Stimulated activated CD4-positive, alpha-beta T cell treated with anti-CD3 and anti-CD28 coated beads, Interleukin-2, amount 100 ng/mL, for 24 hours (primary cell): ENCODE measurements at places on chromosomes 6 and 20.

GRCh38 chr6:72371473-72371872 is 250.4 kb upstream of the KCNQ5 start:
- no peak for DNase-seq

GRCh38 chr6:159606786-159607185 is 86.3 kb downstream of the SOD2 start:
- no peak for DNase-seq

GRCh38 chr6:42315991-42316970 is 98.6 kb upstream of the MRPS10 start:
- DNase-seq = peak; percentile 29

DNA sequence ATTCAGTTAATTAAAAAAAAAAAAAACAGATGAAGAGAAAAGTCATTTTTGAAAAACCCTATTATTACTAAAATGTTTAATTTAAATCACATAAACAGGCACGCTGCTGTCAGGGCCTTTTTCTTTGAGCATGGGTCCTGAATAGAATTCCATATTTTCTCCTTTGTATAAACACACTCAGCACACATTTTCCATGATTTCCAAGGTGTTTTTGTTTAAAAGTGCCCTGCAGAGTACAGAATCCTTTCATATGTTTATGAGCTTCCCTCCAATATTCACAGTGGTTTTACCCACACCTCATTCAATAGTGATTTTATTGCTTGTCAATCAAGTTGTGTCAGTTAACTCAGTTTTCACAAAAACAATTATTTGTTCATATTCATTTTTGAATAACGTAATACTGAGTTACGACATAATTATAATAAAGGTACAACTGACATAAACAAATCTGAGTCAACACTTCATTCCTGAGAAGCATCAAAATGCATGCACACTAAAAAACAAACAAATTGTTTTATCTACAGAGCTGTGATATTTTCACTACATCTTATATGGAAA is 15.2 kb downstream of the SLC35B3 start:
- no peak for DNase-seq

DNA sequence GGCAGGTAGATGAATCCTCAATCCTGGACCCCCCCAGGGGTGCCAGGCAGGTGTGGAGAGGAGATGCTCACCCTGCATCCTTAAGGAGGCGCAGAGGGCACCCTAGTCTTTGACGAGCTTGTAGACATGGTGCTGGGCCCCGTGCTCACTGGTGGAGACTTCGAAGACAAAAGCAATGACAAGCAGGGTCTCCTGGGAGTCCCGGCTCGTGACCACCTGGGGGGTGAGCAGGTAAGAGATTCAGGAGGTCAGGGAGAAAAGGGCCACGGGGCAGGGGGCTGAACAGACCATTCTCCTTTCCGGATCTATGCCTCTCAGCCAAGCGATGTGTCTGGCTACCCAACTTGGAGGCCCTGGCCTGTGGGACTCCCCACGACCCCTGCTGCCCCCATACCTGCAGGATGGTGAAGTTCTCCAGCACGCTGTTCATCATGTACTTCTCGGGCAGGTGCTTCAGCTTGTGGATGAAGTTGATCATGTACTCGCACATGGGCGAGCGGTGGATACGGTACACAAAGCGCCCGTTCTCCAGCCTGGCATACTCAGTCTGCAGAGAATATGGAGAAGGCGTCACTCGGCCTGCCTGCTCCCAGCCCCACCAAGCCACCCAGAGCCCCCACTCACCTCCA is 6.9 kb downstream of the RPL10A start:
- DNase-seq = peak; percentile 31

DNA sequence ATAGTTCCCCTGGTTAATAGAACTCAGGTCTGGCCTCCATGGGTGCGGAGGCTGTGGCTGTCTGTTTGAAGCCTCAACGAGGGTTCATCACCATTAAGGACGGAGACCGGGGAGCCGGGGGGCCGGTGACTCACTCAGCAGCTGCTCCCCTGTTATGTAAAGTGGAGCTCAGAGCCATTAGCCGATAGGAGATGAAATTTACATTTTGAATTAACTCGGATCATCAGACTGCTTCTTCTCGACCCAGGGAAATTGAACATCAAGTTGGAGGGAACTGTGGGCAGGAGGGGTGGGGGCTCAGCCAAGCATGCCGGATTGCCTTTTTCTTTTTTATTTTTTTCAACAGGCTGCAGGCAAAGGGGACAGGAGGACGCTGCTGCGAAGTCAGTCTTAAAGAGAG is 12.3 kb downstream of the PCK1 start:
- DNase-seq = no peak

DNA sequence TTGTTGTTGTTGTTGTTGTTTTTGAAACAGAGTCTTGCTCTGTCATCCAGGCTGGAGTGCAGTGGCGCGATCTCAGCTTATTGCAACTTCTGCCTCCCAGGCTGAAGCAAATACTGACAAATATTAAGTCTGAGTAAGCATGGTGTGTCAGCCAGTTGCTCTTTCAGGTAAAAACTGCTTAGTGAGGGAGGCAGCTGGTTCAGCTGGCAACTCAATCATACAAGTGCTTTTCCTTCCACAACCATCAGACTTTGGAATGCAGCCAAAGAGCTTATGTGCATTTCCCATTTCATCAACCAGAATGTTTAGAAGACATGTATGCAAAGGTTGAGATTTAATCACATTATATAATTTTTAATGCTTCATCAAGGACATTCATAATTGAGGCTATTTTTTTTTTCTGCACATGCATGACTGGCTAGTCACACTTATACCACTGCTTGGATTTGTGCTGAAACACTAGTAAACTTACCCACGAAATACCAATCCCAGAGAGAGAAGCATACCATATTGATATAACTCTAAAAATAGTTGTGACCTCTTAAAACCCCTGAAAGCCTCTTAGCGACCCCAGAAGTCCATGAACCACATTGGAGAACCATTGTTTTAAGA is 56.0 kb downstream of the CLIC5 start:
- DNase-seq = no peak

DNA sequence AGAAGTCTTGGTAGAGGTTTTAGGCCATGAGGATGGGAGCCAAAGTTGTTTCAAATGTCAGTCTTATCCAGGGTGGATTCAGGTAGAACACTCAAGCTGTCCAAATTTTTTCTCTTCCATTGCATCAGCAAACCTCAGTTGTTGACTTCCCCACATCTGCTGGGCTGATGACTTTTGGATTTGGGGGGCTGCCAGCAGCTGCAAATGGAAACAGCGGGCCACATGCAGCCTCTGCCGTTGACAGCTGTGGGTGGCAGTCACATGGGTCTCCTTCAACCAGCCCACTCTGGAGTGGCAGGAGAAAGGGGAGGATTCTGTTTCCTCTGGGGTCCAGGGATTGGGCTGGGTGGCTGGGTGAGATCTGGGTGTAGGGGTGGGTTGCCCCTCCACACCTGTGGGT is 5.8 kb upstream of the MLN start:
- no peak for DNase-seq

- DNase-seq = peak; percentile 63
Measured at GRCh38 chr20:760751-761417, 7.4 kb downstream of the SLC52A3 start.

DNA sequence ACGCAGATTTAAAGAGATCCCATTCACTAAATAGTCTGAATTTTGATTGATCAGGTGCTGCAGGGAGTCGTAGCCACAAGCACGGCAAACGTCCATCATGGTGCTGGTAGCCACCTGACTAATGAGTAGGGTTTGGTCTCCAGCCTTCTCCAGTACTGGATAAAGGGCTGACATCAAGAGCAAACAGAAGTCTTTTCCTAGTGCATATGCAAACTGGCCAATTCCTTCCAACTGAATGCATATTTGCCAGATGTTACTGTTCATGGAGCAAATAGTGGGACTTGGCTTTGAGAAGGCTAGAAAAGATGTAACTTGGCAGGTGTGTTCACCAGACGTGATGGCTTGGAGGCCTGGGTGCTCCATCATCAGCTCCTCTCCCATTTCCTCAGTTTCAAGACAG is 21.6 kb downstream of the TTI1 start:
- DNase-seq = no peak

GRCh38 chr20:44445742-44446710 is 29.6 kb upstream of the TTPAL start:
- DNase-seq = no peak

GRCh38 chr6:81648502-81648901 is 104.0 kb downstream of the TENT5A start:
- DNase-seq = no peak

DNA sequence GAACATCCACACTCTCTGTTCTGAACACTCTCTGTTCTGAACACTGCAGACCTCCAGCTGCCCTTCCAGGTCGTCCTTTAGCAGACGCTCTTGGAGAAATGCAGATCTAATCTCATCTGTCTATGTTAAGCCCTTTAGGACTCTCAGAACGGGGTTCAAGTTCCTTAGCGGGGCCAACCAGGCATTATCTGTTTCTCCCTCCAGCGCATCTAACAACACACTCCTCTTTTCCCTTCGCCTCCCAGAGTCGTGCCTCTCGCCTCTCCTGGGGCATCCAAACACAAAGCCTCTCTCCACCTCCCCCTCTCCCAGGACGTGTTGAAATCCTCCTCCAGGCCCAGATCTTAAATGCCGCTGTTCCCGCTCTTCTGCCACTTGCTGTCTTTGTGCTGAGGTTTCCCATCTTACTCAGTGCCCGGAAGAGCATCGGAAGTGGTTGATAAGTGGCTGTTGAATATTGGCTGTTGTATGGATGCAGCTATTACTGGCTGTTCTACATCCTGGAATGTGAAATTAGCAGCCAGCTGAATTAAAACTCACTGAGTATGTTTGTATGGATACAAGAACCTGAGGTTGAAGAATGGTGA is 108.4 kb upstream of the GGTLC1 start:
- no peak for DNase-seq

GRCh38 chr20:57791178-57791962 is 81.6 kb upstream of the PMEPA1 start:
- no peak for DNase-seq

DNA sequence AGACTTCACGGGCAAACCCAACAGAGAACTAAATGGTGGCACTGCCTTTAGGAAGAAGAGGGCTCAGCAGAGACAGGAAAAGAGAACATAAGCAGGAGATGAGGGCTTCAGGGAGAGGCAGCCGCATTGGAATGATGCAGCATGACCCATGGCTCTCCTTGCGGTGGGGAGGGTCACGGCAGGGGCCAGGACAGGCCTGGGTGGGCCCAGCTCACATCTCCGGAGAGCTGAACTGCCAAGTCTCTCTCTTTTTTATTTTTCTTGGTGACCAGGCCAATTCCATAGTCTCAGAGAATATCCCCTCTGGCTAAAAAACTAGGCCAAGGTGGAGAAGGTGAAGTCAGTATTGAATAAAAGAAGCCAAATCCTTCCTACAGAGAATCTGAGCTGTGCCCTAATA is 77.5 kb upstream of the TRAF3IP2 start:
- no peak for DNase-seq

DNA sequence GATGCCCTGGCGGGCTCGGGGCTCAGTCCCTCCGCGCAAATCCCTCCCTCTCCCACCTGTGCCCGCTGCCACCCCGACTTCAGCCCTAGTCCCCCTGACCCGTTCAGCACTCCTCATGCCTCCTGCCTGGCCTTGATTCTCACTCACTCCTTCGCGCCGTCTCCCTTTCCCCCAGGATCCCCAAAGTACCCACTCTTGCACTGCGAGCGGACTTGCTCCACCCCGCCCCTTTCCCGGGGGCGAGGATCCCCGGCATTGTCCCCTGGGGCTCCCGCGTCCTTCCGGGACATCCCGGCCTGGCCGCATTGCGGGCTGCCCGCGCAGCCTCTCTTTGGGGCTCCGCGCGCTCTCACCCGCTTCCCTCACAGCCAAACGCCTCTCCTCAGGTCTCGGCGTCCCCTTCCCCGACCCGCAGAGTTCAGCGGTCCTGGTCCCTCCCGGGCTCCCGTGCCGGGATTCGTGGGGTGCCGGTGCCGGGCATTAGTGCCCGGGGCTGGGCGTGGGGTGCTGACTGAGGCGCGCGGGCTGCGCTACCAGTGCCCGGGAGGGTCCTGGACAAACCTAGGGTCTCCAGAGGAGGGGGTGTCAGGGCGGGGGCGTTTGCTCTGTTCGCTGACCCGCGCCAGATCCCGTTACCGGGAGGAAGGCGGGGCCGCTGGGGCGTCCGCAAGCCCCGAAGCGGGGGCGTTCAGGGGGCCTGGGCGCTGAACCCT is 45.5 kb upstream of the SUPT3H start:
- peak; percentile 57 for DNase-seq

GRCh38 chr6:74733830-74734620 is 471.8 kb downstream of the COL12A1 start:
- no peak for DNase-seq

- DNase-seq = peak; percentile 22
Measured at GRCh38 chr6:106974999-106975737, 639 bp upstream of the CD24 start.

GRCh38 chr6:79646006-79646405 is 14.9 kb downstream of the SH3BGRL2 start:
- no peak for DNase-seq

DNA sequence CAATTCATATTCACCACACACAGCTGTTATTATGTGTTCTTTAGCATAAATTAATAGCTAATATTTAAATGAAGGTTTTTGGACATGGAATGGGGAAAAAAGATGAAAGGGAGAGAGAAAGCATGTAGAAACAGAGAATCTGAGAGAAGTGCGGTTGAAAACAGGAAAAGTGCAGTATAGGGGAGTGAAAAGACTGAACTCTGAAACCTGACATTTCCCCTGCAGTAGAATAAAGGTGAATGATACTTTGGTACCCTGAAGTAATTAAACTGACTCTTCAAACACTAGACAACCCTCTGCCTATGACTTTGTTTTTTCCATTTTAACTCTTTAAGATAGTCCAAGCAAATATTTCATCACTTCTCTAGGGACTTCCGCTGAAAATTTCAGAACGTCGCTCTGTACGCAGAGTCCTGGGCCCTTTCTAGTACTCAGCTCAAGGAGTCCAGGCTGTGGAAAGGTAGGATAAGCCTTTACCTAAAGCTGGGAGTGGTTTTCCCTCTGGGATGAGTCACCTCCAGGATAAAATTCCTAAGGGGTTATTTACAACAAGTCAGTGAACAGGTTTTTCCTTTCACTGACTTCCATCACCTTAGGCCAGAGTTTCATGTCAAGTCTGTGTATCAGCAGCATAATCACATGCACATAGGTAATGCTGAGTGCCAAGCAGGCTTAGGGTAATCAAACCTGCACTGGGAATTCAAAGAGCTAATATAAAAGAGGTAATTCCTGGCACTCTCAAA is 614.5 kb downstream of the PKHD1 start:
- DNase-seq = no peak

DNA sequence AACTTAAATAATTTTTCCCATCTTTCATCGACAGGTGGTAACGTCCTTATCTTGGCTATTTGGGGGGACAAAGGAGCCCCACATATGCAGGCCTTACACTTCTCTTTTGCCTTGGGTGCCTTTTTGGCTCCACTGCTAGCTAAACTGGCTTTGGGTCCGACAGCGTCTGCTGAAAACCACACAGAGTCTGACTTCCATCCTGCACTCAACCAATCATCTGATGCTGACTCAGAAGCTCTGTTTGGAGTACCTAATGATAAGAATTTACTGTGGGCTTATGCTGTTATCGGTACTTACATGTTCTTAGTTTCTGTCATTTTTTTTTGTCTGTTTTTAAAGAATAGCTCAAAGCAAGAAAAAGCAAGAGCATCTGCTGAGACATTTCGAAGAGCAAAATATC is 178.5 kb downstream of the SLC16A10 start:
- no peak for DNase-seq
